Naive thymus-derived CD4-positive, alpha-beta T cell (primary cell): ENCODE measurements at places on chromosomes 6 and 20.

DNA sequence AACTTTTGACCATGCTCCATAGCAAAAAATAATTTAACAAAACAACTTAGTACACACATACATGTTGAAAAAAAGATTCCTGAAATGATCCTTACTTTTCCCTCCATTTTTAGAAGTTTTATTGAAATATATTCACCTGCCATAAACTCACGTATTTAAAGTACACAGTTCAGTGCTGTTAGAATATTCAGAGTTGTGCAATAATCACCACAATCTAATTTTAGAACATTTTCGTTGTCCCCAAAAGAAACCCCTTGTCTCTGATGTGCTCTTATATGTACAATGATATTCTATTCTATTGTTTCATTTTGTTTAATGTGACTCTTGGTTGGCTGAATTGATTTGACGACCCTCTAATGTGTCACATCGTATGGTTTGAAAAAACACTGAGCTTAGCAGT is 15.9 kb downstream of the ROS1 start:
- H3K36me3 ChIP-seq = no peaks in the 10 kb centered on the region
- no peak for DNase-seq
- no peak overlapping the region for H3K4me3 ChIP-seq
- H3K4me1 ChIP-seq = no peaks in the 10 kb centered on the region
- H3K27ac ChIP-seq = no peak overlapping the region
- peaks cover 4% of the 10 kb centered on the region for H3K27me3 ChIP-seq

DNA sequence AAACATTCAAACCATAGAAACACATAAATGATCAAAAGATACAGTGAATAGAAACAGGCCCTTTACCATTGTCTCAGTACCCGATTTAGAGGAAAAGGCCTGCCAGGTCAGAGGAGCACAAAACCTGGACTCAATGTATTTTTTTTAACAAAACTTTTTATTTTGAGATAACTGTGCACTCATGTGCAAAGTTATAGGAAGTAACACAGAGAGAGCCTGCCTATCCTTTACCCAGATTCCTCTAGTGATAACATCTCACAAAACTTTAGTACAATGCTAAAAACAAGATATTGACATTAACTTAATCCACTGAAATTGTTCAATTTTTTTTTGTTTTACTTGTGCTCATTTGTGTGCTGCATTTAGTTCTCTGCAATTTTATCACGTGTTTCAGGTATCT is 36.8 kb upstream of the SAMD3 start:
- no peaks in the 10 kb centered on the region for H3K36me3 ChIP-seq
- no peak overlapping the region for H3K27ac ChIP-seq
- no peaks in the 10 kb centered on the region for H3K27me3 ChIP-seq

DNA sequence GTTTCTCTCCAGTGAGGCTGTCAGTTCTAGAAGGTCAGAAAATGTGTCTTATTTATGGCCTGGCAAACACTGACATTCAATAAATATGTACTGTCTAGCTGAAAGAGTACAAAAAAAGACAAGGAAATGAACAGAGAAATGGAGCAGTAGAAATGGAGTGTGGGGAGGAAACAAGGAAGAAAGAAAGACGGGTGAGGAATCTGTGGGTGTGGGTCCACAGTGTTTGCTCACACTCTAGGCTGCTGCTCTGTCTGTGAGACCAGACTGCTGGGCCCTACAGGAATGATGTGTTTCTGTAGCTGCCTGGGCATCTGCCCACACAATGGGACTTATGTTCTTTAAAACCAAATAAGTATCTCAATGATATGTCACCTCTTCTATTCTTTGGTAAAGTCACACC is 114.2 kb downstream of the MOXD1 start:
- no peaks in the 10 kb centered on the region for H3K4me1 ChIP-seq
- H3K4me3 ChIP-seq = no peak overlapping the region
- H3K36me3 ChIP-seq = no peaks in the 10 kb centered on the region
- H3K27me3 ChIP-seq = no peaks in the 10 kb centered on the region
- no peak overlapping the region for H3K27ac ChIP-seq
- no peak for DNase-seq

DNA sequence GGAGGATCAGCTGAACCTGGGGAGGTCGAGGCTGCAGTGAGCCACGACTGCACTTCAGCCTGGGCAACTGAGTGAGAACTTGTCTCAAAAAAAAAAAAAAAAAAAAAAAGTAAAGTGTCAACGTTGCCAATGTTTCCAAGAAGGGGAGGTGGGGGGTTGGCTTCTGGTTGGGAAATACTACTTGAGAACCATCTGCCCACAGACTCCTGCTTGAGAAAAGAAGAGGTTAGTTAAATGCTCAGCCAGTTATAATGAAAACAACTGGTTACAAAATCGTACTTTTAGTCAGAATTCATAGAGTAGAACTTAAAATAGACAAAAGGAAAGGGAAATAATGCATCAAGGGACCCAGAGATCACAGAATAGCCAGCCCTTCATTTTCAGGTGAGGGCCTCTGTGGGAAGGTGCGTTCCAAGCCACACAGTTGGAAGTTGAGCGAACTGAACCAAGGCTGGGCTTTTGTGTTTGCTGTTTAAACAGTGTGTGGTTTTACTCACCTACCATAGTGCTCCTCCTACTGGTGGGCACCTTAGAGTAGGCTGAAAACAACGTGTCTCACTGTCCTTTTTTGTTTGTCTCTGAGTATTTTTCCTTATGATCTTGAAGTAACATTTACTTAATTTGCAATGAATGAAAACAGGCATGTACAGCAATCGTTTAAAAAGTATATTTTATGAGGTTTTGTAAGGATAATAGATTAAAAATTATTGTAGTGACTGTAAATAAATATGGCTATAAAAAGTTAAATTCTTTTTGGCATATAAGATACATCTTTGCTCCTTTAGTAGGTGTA is 200.7 kb downstream of the BCAS1 start:
- H3K36me3 ChIP-seq = no peaks in the 10 kb centered on the region
- no peak overlapping the region for H3K4me3 ChIP-seq
- H3K4me1 ChIP-seq = peaks cover 64% of the 10 kb centered on the region
- H3K27me3 ChIP-seq = no peaks in the 10 kb centered on the region
- peak overlapping the region; percentile 60 for H3K27ac ChIP-seq

DNA sequence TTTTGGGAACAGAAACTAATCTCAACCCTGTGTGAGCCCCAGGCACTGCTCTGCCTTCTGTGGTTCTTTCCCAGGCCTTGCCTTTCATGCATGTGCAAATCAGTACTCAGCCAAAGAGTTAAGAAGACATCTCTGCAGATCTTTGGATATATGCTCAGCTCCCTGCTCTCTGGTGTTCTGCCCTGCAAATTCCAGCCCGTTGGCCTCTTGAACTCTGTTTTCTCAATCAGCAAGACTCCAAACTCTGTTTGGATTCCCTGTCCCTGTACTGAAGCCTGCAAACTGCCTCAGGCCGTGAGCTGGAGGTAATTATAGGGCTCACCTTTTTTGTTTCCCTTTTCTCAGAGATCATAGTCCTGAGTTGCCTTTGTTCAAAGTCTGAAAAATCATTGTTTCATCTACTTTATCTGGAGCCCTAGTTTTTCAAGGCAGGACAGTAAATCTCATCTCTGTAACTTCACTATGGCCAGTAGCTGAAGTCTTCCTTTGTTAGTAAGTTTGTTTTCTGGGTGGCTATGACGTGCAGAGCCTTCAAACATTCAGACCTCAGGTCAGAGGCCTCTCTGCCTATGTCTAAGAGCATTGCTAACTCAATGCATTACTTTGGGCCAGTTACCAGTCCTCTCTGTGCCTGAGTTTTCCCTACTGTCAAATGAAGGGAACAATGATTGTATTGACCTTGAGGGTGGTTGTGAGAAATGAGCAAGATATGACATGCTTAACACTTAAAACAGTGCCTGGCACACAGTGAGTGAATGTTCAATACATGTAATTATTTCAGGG is 15.9 kb upstream of the MDFI start:
- peaks cover 13% of the 10 kb centered on the region for H3K4me1 ChIP-seq
- no peak overlapping the region for H3K4me3 ChIP-seq
- H3K36me3 ChIP-seq = no peaks in the 10 kb centered on the region
- no peak for DNase-seq

DNA sequence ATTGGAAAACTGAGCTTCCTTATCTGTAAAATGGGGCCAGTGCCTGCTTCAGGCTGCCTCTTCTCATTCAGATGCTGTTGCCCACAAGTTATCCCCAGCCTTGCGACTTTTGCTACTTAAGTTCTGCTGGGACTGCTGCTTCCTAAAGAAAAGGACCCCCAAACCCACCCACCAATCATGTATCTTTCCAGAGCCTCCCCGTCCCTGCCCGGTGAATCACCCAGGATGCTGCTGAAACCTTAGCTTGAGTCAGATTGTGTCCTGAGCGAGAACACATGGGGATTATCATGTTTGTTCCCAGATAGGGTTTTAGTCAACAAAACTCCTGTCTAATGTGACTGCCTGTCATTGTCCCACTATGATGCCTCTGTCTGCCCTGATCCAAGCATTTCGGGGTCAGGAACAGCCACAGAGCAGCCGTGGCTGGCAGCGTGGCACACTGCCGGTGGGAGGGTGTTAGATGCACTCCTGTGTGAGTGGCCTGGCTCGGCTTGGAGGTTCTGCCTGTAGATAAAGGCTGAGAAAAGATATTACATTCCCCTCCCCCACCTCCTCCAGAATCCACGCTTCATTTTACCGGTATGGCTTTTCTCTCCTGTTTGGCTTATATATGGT is 79.9 kb downstream of the TOX2 start:
- H3K4me1 ChIP-seq = no peaks in the 10 kb centered on the region
- no peak overlapping the region for H3K4me3 ChIP-seq
- no peak for DNase-seq
- H3K36me3 ChIP-seq = no peaks in the 10 kb centered on the region
- no peak overlapping the region for H3K27ac ChIP-seq

DNA sequence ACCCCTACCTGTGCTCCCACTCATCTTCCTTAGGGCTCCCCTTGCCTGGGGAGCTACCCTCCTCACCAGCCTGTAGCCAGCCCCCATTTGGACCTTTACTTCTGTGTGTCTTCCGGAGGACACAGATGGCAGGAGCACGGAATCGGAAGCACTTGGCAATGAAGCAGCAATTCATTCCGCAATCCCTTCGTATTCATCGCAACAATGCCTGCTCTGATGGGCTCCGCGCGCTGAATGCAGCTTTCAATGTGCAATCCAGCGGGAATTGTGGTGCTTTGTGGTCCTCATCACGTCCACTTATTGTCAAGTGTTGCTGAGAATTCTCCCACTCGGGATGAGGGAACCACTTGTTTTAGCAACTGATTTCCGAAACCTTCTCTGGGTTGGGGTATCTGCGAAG is 336.0 kb downstream of the DHX35 start:
- no peaks in the 10 kb centered on the region for H3K36me3 ChIP-seq

DNA sequence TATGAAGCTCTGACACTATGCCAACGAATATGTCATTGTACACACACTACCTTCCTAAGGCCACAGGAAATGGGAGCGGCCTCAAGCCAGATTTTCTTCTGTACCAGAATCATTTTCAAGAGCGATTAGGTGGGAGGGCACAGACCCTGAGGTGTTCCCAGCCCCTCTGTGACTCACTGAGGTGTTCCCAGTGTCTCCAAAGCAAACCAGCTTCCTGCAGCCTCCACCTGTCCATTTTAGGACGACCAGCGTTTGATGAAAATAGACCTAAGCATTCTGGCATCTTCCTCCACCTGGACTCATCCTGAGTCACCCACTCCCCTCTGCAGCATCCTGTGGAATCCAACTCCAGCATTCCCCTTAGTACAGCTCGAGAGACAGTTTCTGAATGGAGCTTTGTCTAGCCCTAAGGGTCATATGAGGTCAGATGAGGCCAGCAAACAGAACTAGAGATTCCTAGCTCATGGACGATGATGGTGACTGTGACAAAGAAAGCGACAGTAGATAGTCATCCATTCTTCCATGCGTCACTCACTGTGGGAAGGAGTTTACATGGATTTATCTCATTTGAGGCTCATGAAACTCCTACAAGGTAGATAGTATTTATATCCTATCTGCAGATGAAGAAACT is 203.4 kb downstream of the PTPRT start:
- no peak for DNase-seq
- no peak overlapping the region for H3K27ac ChIP-seq
- H3K27me3 ChIP-seq = no peaks in the 10 kb centered on the region
- H3K36me3 ChIP-seq = no peaks in the 10 kb centered on the region

GRCh38 chr20:13243826-13244376 is 22.8 kb downstream of the ISM1 start:
- H3K4me3 ChIP-seq = no peak overlapping the region
- H3K27me3 ChIP-seq = no peaks in the 10 kb centered on the region
- H3K36me3 ChIP-seq = no peaks in the 10 kb centered on the region
- H3K27ac ChIP-seq = no peak overlapping the region

DNA sequence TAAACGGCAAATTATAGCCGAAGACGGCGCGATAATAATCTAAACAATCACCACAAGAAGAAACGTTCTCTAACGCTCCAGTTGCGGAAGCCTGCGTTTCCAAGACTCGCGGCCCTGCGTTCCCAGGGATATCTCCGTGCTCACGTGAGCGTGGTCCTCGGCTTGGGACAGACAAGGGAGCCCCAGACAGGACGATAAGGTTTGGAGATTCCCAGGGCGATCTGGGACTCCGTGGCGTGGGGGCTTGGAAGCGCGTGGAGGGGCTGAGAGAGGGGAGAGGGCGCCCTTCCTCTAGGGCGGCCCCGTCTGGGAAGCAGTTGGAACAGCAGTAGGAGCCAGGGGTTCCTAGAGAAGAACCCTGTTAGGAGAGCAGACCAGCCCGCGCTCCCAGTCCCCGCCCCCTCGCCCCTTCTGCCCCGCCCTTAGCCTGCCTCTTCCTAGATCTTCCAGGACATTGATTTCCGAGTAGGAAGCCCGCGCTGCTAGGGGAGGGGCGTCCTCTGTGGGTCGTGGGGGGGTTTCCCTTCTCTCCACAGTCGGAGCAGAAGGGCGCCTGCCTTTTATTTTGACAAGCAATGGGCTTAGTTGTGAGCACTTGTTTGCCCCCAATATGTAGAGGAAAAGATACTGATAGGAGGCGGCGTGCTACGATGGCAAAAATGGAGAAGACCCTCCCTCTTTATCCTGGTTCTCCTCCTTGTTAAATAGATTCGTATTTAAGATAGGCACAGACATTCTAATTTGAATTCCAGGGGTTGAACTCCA is 10.6 kb downstream of the NRN1 start:
- DNase-seq = no peak
- peaks cover 27% of the 10 kb centered on the region for H3K4me1 ChIP-seq
- peak overlapping the region; percentile 84 for H3K4me3 ChIP-seq
- no peak overlapping the region for H3K27ac ChIP-seq
- peaks cover 80% of the 10 kb centered on the region for H3K27me3 ChIP-seq
- no peaks in the 10 kb centered on the region for H3K36me3 ChIP-seq

DNA sequence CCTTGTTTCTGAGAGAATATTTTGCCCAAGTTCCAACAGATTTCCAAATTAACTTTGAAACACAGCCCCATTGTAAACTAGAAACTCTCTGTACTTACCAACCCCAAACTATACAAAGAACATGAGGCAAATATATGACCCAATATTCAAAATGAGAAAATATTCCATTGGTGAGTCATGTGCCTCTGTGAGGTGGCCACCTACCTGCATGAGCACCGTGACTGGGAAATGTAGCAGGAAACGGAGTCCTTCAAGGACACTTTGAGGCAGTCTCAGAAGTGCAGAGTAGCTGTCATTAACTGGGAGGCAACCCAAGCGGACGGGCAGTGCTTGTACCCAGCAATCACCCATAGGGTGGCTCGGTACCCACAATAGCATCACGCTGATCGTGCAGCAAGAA is 335.5 kb upstream of the NOX3 start:
- H3K27ac ChIP-seq = no peak overlapping the region
- no peak overlapping the region for H3K4me3 ChIP-seq
- H3K4me1 ChIP-seq = no peaks in the 10 kb centered on the region
- DNase-seq = no peak

GRCh38 chr6:27332692-27333641 is 20.9 kb upstream of the POM121L2 start:
- H3K36me3 ChIP-seq = no peaks in the 10 kb centered on the region
- peak overlapping the region; percentile 60 for H3K4me3 ChIP-seq
- no peaks in the 10 kb centered on the region for H3K4me1 ChIP-seq
- peaks cover 8% of the 10 kb centered on the region for H3K27me3 ChIP-seq
- peak; percentile 64 for DNase-seq

- H3K4me3 ChIP-seq = no peak overlapping the region
- H3K27ac ChIP-seq = peak overlapping the region; percentile 53
- H3K4me1 ChIP-seq = peaks cover 64% of the 10 kb centered on the region
- no peaks in the 10 kb centered on the region for H3K27me3 ChIP-seq
Observed at GRCh38 chr20:31678389-31679356, 41.0 kb downstream of the COX4I2 start.
